Occipital lobe (tissue), 3 donors: ENCODE measurements at places on chromosomes 16 and 17.

DNA sequence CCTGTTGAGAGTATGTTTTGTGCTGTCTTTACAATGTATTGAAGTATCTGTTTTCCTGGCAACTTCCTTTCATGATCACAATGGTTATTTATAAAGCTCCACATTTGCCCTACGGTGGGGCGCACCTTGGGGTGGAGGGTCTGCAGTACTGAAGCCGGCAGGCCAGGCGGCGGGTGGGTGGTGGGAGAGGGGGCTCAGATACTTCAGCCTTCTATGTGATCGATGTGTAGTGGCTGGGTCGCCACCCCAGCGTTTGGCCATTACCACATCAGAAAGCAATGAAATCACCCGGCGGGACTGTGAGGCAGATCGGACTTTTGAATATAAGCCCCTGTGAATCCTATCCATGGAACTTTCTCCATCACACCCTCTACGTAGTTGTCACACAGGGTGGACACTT is 196.6 kb downstream of the FOXL1 start:
- no peak for DNase-seq

DNA sequence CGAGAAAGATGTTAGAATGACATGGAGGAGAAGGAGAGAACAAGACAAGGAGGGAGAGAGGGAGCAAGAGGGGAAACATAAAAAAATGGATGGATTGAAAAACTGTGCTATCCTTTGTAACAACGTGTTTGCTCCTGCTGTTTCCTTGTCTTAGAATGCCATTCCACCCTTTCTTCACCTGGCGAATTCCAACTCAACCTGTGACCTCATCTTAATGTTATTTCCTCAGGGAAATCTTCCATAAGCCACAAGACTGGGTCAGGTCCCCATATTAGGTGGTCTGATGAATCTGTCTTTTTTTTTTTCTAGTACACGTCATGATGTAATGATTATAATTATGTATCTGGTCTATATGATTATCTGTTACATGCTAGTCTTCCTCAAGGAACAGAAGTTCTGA is 195.0 kb upstream of the MAF start:
- DNase-seq, result no peak

- no peak for DNase-seq
These were observed 17.4 kb upstream of the STAC2 start for GRCh38 chr17:39243155-39243554.

GRCh38 chr16:8929086-8929748 is 34.5 kb downstream of the USP7 start:
- DNase-seq, result no peak
